Upper lobe of left lung (tissue), 6 donors: ENCODE measurements at places on chromosomes 12 and 14. TPM values are rescaled to one million over a fixed set of nuclear protein-coding genes. Genes with fewer than 3 reads are reported as not detected.

The CCDC38 gene
- total RNA-seq, result not detected

The CLBA1 gene
- total RNA-seq, result 16.5 TPM

DNA sequence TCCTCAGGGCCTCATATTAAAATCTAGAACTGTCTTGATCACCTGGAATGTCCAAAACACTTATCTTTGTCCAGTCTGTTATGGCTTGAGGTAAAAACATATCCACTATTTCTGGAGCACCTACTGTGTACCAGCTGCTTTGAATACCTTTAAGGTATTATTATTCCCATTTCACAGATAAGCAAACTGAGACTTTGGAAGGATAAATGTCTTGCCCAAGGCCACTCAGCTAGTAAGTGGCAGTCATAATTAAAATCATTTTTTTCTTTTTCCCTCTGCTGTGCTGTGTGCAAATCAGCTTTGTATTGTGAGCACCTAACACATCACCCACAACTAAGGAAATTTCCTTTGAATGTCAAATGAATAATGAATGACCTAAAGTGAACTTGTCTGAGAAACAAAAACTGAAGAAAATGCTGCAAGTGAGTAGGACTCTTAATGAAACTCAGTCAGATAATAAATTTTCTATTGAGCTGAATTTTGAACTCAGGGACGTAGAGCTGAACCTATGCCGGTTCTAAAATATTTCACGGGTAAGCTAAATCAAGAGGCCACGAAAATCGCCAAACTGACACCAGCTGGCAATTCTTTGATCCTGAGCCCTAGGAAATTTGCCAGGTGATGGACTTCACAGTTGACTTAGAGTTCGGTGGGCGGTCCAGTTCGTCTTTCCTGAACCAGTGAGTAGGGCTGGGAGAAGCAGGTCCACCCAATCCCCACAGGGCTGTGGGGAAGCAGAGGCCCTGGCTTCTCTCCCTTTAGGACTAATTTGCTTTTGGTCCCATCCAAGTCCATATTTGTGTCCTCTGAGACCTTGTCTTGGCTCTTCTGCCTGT, 159.7 kb upstream of the PWP1 start:
- no peaks in the 10 kb centered on the region for H3K36me3 ChIP-seq
- H3K27ac ChIP-seq, result no peak overlapping the region
- no peaks in the 10 kb centered on the region for H3K4me1 ChIP-seq
- H3K27me3 ChIP-seq, result no peaks in the 10 kb centered on the region

The CHD8 gene
- 66.1 TPM for total RNA-seq

DNA sequence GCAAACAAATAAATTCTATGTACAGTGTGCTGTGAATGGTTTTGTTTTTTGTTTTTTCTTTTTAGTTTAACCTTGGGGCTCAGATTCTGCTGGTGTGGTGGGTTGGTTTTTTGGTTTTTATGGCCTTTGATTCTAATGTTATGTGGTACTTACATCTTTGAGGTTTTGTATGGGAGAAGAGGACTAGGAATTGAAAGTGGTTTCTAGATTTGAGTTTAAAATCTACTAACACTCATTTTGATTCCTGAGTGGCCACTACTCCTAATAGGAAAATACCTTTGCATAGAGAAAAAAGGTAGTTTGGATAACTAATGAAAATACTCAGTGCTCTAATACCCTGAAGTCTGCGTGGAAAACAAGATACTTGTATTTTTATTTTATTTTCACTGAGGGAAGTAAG, 137.7 kb downstream of the MON2 start:
- peaks cover 31% of the 10 kb centered on the region for H3K4me1 ChIP-seq
- H3K4me3 ChIP-seq, result peak overlapping the region; percentile 92
- DNase-seq, result no peak

The KRT71 gene
- not detected for total RNA-seq

The TIMELESS gene
- 11.4 TPM for total RNA-seq

- H3K27me3 ChIP-seq, result no peaks in the 10 kb centered on the region
- no peaks in the 10 kb centered on the region for H3K4me1 ChIP-seq
- no peak overlapping the region for H3K27ac ChIP-seq
- H3K36me3 ChIP-seq, result no peaks in the 10 kb centered on the region
- no peak for DNase-seq
These were observed 81.1 kb downstream of the SMOC1 start for GRCh38 chr14:69960296-69960695.

DNA sequence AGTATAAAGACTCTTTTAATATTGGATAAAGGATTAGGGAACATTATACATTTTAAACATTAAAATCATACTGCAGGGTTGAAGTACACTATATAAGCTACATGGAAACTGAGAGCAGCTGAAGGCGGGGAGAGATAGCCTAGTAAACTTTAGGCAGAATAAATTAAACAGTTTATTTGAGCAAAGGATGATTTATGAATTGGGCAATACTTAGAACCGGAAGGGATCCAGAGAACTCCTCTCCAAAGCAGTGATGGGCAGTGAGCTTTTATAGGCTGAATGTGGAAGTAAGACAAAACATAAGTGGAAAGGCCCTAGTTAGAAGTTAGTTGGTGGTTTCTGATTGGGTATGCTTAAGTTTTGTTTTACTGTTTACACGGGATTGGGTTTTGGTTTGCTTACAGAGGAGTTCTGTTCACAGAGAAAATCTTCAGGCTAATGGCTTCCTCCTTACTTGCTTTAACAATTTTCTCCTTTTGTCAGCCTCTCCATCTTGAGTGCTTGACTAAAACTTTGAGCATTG, 18.9 kb downstream of the LEMD3 start:
- peaks cover 14% of the 10 kb centered on the region for H3K4me1 ChIP-seq
- no peaks in the 10 kb centered on the region for H3K27me3 ChIP-seq
- H3K36me3 ChIP-seq, result no peaks in the 10 kb centered on the region
- H3K27ac ChIP-seq, result no peak overlapping the region

DNA sequence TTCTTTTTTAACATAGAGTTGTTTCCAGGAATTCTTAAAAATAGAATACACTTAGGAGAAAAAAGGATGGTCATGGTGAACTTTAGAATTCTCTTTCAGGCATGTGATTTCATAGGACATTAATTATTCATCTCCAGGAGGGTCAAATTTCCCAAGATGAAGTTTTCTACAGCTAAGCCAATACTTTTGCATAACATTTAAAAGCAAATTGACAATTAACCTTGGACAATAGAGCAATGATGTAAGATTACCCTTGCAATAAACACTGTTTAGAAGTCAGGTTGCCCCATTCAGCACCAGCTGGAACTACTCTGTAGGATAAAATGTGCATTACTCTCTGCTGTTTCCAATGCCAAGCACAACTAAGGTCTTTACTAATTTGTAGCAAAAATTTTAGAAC, 49.5 kb downstream of the SIX1 start:
- H3K4me3 ChIP-seq, result no peak overlapping the region
- no peaks in the 10 kb centered on the region for H3K36me3 ChIP-seq
- no peaks in the 10 kb centered on the region for H3K4me1 ChIP-seq
- H3K27ac ChIP-seq, result no peak overlapping the region
- H3K27me3 ChIP-seq, result no peaks in the 10 kb centered on the region

The APOF gene
- total RNA-seq, result not detected

The ADCY6 gene
- 26.0 TPM for total RNA-seq

GRCh38 chr14:76576047-76576741, 185.1 kb upstream of the VASH1 start:
- no peaks in the 10 kb centered on the region for H3K36me3 ChIP-seq
- DNase-seq, result no peak
- no peaks in the 10 kb centered on the region for H3K27me3 ChIP-seq
- no peak overlapping the region for H3K27ac ChIP-seq
- no peaks in the 10 kb centered on the region for H3K4me1 ChIP-seq

DNA sequence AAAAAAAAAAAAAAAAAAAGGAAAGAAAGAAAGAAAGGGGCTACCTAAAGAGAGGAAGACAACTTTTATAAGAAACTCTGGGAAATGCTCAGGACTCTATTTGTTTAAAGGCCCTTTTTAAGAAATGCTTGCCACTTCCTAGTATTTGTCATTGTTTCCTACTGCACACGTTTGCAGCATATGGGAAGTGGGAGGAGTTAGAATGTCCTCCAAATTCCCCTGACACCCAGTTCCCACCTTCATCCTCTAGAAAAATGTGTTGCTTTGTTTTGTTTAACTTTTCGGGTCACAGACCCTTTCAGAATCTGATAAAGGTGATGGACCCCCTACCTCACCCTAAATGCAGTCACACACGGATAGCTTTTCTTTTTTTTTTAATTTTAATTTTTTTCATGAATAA, 40.8 kb downstream of the NINJ2 start:
- peaks cover 16% of the 10 kb centered on the region for H3K4me1 ChIP-seq
- no peak for DNase-seq
- peak overlapping the region; percentile 85 for H3K27ac ChIP-seq

- no peak overlapping the region for H3K27ac ChIP-seq
- peaks cover 15% of the 10 kb centered on the region for H3K36me3 ChIP-seq
- H3K4me1 ChIP-seq, result peaks cover 26% of the 10 kb centered on the region
- no peak overlapping the region for H3K4me3 ChIP-seq
- no peaks in the 10 kb centered on the region for H3K27me3 ChIP-seq
These were observed 3.9 kb downstream of the SNAPC1 start for GRCh38 chr14:61766151-61766550.

- H3K27me3 ChIP-seq, result no peaks in the 10 kb centered on the region
- H3K27ac ChIP-seq, result no peak overlapping the region
- peaks cover 6% of the 10 kb centered on the region for H3K4me1 ChIP-seq
- peaks cover 23% of the 10 kb centered on the region for H3K36me3 ChIP-seq
- DNase-seq, result no peak
- H3K4me3 ChIP-seq, result no peak overlapping the region
These were observed 117.3 kb downstream of the ERC1 start for GRCh38 chr12:1108276-1108675.

DNA sequence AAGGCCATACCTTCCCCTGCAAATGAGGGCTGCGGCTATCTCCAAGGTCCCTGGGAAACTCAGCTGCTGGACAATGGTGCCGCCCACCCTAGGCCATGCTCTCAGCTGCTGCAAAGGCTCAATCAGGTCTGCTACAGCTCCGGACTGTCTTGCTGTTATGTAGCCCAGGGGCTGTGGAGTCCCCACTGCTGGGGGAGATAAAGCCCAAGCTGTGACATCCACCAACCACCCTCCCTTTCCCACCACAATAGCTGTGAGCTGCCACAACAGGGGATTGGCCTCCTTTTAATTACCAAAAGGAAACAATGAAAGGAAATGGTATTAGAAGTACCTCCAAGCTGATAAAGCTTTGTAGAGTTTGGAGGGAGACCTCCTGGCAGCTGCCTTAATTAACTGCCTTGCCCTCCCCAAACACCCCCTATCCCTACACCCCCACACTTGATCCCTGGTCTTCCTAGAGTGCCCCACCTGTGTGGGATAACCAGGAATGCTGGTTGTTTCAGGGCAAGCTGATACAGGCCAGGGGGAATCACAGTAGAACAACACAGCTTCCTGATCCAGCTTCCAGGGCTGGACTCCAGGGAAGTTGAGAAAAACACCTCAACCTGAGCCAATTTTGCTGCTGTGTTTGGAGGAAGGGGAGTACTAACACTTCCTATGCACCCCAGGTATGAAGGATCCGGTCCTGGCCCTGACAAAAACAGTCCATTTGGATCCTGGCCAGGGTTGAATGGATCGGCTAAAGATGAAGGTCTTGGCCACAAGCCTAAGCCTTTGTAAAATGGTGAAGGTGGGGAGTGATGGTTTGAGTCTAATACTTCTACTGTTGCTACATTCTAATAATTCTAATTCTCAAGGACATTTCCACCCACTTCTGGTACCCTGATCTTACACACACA, at the start of gene VWF:
Gene VWF, minus strand, starts transcription at position 260 of the 899 bp plus-strand sequence. CDS start 1,474 bp downstream, outside the sequence.
- H3K36me3 ChIP-seq, result no peaks in the 10 kb centered on the region
- peak within 1 kb of the TSS; percentile 9 for H3K4me3 ChIP-seq
- peak within 1 kb of the TSS; percentile 86 for H3K27ac ChIP-seq

GRCh38 chr12:57803319-57803893, 15.1 kb downstream of the AVIL start:
- H3K4me1 ChIP-seq, result peaks cover 11% of the 10 kb centered on the region
- H3K27ac ChIP-seq, result peak overlapping the region; percentile 66
- no peaks in the 10 kb centered on the region for H3K27me3 ChIP-seq

DNA sequence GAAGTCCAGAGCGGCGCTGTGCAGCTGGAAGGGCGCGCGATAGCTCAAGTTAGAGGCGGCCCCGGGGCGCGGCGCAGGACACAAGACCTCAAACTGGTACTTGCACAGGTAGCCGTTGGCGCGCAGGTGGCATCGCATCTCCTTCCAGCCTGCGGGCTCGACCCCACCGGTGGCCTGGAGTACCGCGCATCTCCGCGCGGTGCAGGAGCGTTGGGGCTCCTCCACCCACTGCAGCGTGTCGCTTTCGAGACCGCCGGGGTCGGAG, 553 bp downstream of the CLEC14A start:
- H3K27ac ChIP-seq, result peak overlapping the region; percentile 90
- DNase-seq, result peak; percentile 84
- peak overlapping the region; percentile 42 for H3K4me3 ChIP-seq
- no peaks in the 10 kb centered on the region for H3K36me3 ChIP-seq

The FOXN4 gene
- 1.1 TPM for total RNA-seq

GRCh38 chr14:32552766-32553165, 223.7 kb downstream of the AKAP6 start:
- H3K36me3 ChIP-seq, result no peaks in the 10 kb centered on the region
- H3K27me3 ChIP-seq, result no peaks in the 10 kb centered on the region
- no peak for DNase-seq
- H3K4me3 ChIP-seq, result no peak overlapping the region

- DNase-seq, result no peak
- H3K27ac ChIP-seq, result no peak overlapping the region
- H3K36me3 ChIP-seq, result no peaks in the 10 kb centered on the region
- no peaks in the 10 kb centered on the region for H3K27me3 ChIP-seq
- H3K4me1 ChIP-seq, result no peaks in the 10 kb centered on the region
- no peak overlapping the region for H3K4me3 ChIP-seq
These were observed 162.3 kb downstream of the PTCSC3 start for GRCh38 chr14:36014236-36014635.

DNA sequence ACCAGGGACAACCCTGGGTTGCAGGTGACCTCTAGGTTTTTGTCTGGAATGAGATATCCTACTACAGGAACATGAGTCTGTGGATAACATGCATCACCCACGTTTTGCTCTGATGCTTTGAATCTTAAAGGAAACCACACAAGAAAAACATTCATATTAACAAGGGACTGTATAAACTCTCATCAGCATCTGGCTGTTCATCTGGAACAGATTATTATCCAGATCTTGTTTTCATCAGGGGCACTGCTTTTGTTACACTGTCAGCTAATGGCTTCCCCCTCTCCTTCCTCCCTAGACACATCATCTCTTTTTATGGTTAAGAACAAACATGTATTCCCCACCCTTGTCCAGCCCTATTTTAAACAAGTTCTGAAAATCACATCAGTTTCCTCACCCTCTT, 1095.7 kb downstream of the AACS start:
- H3K27ac ChIP-seq, result no peak overlapping the region
- DNase-seq, result no peak
- no peak overlapping the region for H3K4me3 ChIP-seq
- H3K27me3 ChIP-seq, result no peaks in the 10 kb centered on the region
- no peaks in the 10 kb centered on the region for H3K4me1 ChIP-seq
- no peaks in the 10 kb centered on the region for H3K36me3 ChIP-seq

The OR6C2 gene
- total RNA-seq, result 2.1 TPM

- no peaks in the 10 kb centered on the region for H3K27me3 ChIP-seq
- no peak overlapping the region for H3K4me3 ChIP-seq
- H3K36me3 ChIP-seq, result no peaks in the 10 kb centered on the region
- no peak overlapping the region for H3K27ac ChIP-seq
- no peak for DNase-seq
These were observed 269.4 kb upstream of the CCDC196 start for GRCh38 chr14:66216763-66217162.
